ENCODE measurements at places on chromosomes 5 and 9.

DNA sequence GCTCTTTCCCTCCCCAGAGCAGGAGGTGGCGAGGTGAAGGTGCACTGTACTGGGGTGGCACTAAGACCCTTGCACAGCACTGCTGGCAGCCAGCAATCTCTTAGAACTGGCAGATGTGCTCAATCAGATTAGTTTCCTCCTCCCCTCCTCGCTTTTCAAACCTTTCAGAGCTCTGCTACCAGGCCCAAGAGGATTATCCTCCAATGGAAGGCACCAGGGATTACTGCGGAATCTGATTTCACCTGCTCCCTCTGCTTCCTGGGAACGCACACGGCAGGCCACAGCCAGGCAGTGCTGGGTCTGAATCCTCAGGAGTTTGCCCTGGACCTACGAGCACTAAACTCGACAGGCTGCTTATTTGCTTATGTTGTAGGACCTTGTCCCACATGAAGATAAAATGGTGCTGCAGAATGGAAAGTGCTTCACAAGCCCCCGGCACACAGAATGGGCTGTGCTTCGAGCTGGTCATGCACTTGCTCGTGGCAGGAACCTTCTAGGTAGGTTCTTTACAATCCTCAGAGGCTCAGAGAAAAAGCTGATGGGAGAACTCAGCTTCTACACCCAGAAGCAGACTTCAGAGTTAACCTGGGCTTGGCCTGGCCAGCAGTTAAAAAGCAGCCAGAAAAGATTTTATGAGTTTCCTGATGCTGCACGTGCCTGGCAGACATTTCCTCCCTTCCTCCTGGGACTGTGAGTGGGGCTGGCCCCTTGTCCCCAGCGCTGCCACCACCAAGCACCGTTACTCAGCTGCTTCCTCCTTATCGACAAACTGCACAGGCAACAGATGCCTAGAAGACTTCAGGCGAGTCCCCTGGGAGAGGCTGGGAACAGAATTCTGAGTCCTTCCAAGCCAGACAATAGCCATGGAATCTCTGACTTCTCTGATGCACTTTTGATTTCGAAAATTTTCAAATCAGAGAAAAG, 33.1 kb downstream of the FABP6 start:
- DNase-seq, result no peak

DNA sequence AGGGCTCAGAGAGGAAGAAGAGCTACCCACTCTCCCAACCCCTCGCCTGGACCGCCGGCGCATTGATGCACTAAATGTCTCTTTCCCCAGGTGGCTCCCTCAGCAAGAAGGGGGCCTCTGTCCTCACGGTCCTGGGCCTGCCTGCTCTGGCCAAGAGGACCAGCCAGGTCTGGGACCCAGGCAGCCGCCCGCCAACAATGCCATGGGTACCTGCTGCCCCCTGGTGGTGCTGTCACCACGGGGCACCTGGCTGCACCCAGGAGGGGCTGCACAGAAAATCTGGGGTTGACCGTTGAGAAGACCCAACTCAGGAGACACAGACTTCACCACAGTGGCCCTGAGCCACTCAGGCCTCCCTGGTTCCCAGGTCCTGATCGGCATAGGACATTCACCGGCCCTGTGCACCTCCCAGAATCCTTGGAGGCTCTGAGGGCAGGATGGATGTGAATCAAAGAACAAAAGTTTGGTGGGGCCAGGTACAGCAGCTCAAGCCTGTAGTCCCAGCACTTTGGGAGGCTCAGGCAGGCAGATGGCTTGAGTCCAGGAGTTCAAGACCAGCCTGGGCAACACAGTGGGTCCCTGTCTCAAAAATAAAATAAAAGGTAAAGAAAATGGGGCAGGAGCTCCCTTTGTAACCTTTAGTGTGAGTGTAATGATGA, 2.4 kb upstream of the VAV2 start:
- DNase-seq, result peak; percentile 90

DNA sequence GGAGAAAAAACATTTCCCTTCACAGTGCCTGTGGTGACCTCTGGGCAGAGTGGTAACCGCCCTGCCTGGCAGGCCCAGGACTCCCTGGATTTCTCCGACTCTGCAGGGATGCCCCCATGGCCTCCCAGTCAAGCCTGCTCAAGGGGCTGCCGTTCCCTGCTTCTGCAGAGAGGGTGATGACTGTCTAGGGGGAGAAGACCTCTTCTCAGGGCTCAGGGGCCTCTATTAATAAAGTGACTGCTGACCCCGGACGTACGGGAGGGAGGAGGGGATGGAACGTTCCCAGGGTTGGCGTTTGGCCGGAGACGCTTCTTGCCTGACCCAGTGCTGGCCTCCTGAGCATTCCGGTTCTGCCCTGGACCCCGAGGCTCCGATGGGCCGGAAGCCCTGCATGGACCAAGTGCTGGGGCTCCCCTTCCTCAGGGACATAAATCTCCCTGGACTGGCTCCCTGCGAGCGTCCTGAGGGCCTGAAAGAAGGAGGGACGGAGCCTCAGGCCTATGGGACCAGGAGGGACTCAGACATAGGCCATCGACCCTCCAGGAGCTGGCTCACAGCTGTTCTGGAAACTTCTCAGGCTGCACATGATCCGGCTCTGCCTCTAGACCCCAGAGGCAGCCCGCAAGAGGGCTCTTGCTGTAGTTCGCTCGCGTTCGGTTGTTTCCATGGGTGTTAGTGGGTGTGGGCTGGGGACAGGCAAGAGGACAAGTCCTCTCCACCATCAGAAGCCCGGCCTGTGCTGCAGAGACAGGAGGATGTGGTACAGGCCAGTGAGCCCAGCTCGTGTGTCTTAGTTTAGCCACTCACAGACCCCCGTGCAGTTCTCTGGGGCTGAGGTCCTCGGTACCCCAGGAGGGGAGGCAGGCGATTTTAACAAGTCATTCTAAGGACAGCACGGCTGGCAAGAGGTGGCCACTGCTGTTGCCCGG, 8.1 kb upstream of the RNU6ATAC start:
- no peak for DNase-seq

DNA sequence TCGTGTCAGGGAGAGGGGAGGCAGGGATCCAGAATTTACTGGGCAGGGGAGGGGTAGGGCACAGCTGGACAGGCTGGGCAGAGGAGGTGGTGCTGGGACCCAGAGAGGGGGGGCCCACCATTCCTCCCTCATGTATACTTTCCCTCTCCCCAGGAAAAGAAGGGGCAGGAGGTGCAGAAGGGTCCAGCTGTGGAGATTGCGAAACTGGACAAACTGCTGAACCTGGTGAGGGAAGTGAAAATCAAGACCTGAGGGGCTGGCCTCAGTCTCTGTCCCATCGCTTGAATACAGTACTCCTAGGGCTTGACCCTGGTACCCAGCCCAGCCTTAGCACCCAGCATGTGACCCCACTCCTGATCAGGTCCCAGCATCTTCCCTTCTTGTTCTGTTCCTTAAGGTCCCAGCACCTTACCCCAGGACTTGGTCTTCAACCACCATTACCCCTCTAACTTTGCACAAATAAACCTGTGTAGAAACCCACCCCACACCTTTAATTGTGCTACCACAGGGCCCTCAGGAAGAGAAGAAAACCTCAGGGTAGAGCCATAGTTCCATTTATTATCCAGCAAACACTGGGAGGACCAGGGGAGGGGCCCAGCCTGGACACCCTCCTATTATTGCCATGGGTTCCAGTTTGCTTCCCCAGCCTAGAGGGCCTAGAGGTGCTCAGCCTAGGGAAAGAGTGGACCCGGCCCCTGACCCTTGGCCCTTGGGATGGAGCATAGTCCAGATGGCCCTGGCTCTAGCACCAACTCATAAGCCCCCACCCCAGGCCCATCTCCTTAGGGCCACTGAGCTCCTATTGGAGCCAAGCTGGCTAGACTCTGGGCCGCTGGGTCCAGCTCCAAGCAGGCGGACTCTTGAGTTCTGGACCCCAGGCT, 2.0 kb downstream of the ENHO start:
- no peak for DNase-seq

DNA sequence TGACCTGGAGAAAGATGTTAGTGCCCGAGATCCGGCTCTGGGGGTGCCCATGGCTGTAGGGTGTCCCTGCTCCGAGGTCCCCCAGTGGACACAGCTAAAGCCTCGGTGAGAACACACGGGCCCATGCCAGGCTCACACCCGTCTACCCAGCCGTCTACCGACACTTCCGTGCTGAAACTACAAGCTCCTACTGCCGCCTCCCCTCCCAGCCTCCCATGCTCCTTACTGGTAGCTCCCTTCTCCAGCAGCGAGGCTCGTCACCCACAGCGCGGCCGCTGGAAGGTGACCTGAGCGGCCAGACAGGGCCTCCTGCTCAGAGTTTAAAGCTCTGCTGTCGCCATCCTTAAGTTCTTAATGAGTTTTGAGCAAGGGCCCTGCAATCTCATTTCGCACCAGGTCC, 33.2 kb upstream of the CLPTM1L start:
- DNase-seq, result no peak

DNA sequence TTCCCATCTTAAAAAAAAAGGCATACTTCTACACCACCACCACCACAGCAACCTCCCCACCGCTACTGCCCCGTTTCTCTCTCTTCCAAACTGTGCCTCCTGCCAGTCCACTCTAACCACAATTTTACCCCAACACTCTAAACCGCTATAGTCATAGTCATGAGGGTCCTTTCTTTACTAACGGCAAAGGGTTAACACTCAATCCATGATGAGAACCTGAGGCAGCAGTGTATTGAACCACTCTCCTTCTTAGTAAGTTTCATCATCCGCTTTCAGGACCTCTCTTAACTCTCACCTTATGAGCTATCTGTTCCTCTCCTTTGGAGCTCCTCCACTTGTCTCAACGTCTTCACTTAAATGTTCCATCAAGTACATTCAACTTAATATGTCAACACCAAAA, 34.0 kb downstream of the IDNK start:
- DNase-seq, result no peak

- no peak for DNase-seq
These were observed 444.8 kb downstream of the BNC2 start for GRCh38 chr9:16425562-16426231.

GRCh38 chr9:128870128-128870940, 11.4 kb downstream of the KYAT1 start:
- no peak for DNase-seq

DNA sequence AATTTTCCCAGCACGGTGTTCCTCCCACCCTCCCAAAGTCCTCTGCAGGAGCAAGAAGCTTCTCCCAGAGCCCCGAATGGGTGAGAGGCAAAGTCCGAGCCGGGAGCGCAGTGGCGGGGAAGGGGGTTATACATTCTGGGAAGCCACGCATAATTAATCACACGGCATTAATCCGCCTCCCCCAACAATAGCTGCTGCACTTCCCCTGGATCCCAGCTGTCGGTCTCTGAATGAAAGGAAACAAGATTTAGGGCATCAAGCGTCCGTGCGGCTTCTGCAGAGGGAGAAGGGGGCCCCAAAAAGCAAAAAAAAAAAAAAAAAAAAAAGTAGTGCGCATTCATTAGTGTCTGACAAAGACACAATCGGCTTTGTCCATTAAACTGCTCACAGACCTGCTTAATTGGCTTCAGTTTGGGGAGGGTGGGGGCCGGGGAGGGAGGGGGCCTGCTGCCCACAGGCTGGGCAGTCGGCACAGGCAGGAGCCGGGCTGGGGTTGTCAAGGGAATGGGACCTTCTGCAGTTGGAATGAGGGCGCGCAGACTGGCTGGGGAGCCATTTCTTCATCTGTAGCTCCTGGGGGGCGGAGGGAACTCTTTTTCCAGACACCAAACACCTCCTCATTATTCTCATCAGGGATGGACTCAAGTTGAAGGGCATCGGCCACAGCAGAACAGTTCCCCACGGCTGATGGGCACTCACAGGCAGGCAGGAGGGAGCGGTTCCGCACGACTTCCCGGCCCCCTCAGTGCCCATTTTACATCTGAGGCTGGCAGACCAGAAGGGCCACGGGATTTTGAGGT, 3.4 kb downstream of the NOTCH1 start:
- DNase-seq, result no peak

DNA sequence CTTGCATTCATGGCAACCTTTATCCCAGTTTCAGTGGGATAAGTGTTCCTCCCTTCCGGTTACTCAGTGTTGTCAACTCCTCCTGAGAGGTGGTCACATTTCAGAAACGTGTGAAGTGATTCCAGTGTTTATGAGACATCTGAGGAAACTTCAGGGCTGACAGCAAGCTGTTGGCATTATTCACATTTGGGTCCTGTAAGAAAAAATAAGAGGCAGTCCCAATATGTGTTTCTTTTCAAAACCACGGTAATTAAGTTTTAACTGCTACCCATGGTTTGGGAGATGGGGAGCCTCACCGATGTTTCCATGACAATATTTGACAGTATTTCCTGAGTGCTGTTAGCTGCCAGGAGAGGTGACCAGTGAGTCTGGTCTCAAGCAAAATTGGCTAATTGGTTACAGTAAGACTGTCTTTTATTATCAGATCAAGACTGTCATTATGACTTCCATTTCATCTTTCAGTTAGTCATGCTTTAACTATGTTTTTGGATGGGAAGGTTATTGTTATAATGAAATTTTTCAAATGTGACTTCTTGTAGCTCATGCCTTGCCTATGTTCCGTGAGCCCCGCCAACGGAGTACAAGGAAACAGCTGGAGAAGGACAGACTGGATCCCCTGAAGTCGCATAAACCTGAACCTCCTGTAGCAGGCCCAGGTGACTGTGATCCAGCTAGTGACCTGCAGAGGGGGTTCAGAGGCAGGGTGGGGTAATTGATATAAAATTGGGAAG, 115.3 kb downstream of the GDNF start:
- DNase-seq, result no peak

- no peak for DNase-seq
These were observed 59.3 kb downstream of the SLC22A5 start for GRCh38 chr5:132428484-132429462.

GRCh38 chr5:59178071-59178470, 595.2 kb downstream of the RAB3C start:
- no peak for DNase-seq

DNA sequence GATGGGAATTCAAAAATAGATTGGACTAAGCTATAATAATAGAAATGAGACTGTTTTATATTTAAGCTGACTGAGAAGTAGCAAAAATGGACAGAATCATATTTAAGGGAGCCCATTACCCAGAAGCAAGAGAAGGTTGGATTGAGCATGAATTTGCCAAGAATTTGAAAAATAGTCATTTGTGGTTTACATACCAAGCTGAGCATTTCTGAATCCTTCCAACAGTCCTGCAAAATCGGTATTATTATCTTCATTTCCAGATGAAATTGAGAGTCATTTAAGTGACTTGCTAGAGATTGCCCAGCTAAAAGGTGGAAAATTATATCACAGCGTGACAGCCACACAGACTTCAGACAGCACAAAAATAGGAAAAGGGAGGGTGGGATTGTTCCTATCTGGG, 48.4 kb downstream of the TNFSF15 start:
- no peak for DNase-seq

- no peak for DNase-seq
These were observed 68.2 kb downstream of the MELK start for GRCh38 chr9:36640771-36641381.

GRCh38 chr9:8337834-8338766, 538.5 kb upstream of the DMAC1 start:
- no peak for DNase-seq

Data from activated naive CD8-positive, alpha-beta T cell treated with anti-CD3 and anti-CD28 coated beads, Interleukin-2, amount 50 U/mL, for 24 hours (primary cell).